Kidney epithelial cell (primary cell): ENCODE measurements at places on chromosomes 12 and 14.

DNA sequence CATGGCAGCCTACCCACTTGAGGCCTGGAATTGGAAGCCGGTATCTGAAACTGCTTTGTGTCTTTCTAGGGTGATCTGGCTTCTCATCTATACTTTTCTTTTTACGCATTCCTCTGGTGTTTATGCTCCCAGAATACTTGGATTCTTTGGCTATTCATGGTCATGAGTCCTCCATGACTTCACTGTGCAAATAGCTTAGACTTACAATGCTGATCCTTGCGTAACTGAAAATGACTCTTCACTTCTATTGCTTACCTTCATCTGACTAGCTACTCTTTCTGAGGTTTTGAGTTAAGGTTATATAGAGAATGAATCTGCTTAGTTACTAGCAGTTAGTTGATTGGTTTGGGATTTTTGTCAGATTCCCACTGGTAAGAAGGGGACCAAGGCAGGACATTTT lies 121.7 kb upstream of the NOVA1 start:
- peak; percentile 12 for DNase-seq

GRCh38 chr14:23345987-23346692 lies 6.5 kb downstream of the SLC22A17 start:
- no peak for DNase-seq

GRCh38 chr12:102438047-102438826 lies 42.1 kb downstream of the IGF1 start:
- no peak for DNase-seq

GRCh38 chr14:100370003-100370402 lies 46.9 kb downstream of the SLC25A47 start:
- DNase-seq, result no peak

DNA sequence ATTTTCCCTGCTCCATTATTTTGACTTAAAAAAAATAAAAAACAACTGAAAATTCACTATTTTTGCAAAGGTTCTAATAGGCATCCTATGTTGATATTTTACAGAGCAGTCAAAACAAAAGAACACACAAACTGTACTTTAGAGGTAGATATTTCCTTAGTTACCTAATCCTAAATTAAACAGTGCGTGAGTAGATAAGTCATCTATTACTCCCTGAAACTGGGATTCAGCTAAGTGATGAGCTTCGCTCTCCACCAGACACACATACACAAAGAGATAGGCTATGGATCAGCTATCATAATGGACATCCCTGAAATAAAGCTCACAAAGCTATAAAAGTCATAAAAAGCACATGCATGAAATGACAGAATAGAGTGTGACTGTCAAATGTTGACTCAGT lies 398.7 kb downstream of the SOX5 start:
- DNase-seq, result no peak

GRCh38 chr12:81617915-81618314 lies 141.2 kb downstream of the PPFIA2 start:
- DNase-seq, result no peak

- DNase-seq, result no peak
Observed at GRCh38 chr14:24231263-24232120, 675 bp downstream of the NEDD8 start.

DNA sequence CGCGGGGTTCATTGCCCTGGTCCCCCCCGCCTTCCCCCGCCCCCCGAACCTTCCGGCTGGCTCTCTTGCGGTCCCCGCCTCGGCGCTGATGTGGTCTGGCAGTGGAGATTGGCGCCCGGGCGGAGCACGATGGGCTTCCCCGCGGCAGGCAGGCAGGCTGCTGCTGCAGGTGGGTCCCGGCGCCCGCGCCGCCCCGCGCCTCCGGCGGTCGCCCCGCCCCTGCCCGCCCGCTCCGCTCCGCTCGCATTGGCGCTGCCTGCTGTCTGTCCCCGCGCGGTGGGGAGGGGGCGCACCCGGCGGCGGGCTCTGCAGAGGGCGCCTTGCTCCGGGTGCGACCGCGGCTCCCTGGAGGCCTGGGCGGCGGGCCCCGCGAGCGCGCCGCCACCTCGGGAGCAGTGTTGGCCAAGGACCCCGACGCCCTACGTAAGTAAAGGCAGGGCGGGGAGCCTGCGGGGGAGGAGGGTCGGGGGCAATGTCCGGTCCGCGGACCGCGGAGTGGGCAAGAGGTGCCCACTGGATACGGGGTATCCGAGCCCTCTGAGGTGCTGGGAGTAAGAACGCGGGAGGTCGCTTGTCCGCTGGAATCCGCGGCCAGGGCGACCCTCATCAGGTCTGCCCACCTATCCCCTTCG lies at the start of gene AKAP5:
Gene AKAP5, plus strand, starts transcription at position 309 of the 632 bp plus-strand sequence. CDS start 2,896 bp downstream, outside the sequence.
- no peak for DNase-seq

GRCh38 chr12:98591209-98591608 lies 2.3 kb upstream of the SLC25A3 start:
- no peak for DNase-seq

DNA sequence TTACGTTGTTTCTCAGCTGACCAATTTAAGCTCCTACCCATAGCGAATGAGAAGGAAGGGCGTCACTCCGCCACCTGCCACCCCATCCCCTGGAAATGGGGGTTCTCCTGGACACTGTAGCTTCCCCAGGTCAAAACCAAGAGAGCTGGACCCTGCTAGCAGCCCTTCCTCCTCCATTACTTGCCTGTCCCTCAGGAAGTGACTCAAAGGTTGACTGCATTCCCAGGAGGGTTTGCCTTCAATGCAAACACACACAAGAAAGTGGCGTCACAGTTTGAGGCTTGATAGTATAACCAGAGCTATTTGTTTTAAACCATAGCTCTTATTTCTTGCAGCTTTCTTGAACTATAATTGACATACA lies 79.1 kb downstream of the KCNK13 start:
- DNase-seq, result peak; percentile 14

DNA sequence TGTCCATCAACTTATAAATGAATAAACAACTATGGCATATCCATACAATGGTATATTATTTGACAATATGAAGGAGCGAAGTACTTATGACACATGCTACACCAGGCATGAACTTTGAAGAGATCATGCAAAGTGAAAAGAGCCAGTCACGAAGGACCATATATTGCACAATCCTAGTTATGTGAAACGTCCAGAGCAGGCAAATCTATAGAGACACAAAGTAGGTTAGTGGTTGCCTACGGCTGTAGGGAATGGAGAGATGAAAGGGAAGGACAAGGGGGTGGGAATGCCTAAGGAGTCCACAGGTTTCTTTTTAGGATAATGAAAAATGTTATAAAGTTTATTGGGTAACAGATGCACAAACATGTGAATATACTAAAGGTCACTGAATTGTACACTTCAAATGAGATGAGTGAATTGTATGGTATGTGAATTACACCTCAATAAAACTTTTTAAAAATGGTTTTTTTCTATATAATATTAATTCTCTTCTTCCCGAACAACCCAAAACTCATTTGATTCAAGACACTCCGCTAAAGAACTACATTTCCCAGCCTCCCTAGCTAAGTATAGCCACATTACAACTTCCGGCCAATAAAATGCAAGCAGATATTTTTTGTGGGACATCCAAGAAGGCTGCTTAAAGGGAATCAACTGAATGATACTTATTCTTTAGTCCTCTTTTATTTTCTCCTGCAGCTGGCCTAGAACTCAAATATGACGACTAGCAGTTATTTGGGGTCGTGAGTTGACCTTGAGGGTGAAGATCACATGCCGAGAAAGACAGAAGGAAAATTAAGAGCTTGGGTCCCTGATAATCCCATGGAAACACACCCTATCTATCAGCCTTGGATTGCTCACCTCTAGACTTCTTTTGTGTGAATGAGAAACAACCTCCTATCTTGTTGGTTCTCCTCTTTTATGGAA lies 187.2 kb downstream of the TTC8 start:
- no peak for DNase-seq

GRCh38 chr12:6215932-6216494 lies 15.8 kb downstream of the CD9 start:
- DNase-seq, result peak; percentile 100

DNA sequence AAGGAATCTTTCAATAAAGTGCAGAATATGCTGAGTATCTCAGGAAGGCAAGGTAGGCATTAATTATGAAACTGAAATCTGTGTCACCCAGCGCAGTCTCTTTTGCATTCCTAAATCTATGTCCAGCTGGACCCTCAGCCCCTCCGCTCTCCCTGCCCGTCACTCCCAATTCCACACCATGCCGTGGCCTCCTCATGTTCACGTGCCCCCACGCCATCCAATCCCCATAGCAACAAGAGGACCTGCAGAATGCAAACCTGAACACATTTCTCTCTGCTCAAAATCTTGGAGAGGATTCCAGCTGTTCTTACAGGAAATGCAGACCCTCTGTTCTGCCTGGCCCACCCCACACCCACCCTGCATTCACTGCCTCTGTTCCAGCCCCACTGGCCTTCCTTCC lies 35.3 kb downstream of the KDM2B start:
- DNase-seq, result no peak

DNA sequence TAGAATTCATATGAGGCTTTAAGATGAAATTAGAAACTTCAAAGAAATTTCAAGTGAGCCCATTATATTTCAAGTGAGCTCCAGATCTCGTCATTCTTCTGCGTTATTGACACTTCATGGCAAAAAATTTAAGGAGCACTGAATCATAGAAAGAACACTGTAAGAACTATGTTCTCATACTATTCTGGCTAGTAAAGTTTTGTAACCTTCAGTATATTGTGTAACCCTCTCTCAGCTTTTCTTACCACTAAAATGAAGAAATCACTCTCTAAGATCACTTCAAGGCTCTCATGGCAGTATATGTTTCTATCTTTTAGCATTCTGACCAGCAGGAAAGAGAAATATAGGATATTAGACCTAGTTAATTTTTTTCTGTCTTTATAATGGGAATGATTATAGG lies 6.3 kb downstream of the GPHN start:
- DNase-seq, result no peak

GRCh38 chr14:50882932-50883826 lies 11.3 kb downstream of the ABHD12B start:
- DNase-seq, result no peak

GRCh38 chr12:113970211-113970610 lies 4.1 kb upstream of the RBM19 start:
- DNase-seq, result no peak

DNA sequence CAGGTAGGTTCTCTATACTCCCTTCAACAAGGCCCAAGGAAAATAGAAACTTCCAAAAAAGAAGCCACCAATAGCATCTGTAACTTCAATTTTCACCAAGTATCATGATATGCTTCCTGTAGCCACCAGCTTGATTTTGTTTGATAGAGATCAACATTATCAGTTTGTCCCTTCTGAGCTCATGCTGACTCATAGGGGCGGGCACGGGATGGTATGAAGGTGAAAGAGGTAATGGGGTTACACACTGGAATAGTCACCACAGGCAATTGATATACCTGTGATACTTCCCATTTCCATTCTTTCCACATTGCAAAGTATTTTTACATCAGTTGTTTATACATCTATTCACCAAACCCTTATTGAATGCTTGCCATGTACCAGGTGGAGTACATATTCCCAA lies 134.1 kb downstream of the KCNA5 start:
- no peak for DNase-seq
